NCI-H187 (cell line): ENCODE measurements at places on chromosomes 11 and 22.

- no peak for DNase-seq
These were observed 914 bp upstream of the PRDM11 start for GRCh38 chr11:45145379-45146071.

- DNase-seq: no peak
These were observed 24.2 kb downstream of the TMPRSS5 start for GRCh38 chr11:113681711-113682413.

- no peak for DNase-seq
These were observed 41.5 kb downstream of the RNF141 start for GRCh38 chr11:10499452-10499851.

DNA sequence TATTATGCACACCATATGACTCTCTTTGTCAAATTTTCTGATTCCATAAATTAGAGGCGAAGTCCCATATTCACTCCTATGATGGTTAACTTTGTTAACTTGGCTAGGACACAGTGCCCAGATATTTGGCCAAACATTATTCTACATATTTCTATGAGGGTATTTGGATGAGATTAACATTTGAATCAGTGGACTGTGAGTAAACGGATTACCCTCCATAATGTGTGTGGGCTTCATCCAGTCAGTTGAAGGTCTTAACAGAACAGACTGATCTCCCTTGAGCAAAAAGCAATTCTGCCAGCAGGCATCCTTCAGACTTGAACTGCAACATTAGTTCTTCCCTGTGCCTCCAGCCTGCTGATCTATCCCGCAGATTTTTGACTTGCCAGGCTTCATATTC, 69.9 kb downstream of the FZD4 start:
- DNase-seq: no peak

DNA sequence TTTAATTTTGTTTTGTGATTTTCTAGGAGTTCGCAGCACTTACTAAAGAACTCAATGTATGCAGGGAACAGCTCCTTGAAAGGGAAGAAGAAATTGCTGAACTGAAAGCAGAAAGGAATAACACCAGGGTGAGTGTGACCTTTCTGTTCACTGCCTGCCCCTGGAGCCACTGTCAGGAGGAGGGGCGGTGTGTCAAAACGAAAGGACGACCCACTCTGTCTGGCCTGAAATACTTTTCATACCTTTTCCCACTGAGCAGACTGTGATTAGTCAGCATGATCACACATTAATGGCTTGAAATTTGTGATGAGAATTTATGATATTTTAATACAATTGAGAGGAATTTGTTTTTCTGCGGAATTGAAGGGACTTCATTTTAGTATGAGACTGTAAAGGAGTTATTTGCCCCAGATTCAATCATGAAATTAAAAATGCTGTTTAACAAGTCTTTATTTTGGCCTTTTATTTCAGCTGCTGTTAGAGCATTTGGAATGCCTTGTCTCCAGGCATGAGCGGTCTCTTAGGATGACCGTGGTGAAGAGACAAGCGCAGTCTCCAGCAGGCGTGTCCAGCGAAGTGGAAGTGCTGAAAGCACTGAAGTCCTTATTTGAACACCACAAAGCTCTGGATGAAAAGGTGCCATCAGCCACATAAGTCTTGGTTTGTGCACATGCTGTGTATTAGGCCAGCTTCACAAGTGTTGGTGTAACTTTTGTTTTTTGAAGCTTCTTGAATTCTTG, 54.1 kb downstream of the PPFIA1 start:
- no peak for DNase-seq

GRCh38 chr22:27772081-27772983, 29.2 kb downstream of the MN1 start:
- no peak for DNase-seq

DNA sequence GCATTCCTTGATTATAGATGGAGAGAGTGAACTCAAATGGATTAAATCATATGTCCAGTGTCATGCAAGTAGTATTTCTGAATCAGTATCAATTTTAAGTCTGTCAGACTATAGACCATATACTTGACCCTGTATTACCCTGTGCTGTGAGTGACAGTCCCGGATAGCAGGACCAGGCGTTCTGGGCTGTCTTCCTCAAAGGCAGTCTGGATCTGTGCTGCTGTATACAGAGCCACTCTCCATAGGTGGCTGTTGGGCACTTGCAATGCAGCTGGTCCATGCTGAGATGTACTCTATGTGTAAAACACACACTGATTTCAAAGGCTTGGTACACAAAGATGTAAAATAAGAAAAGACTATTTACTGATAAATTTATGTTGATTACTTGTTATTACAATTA, 294.3 kb downstream of the OPCML start:
- no peak for DNase-seq

GRCh38 chr11:64419818-64420485, 61.0 kb downstream of the RPS6KA4 start:
- no peak for DNase-seq

GRCh38 chr11:114886644-114887265, 208.4 kb downstream of the NXPE2 start:
- DNase-seq: no peak
